Right lung (tissue), 10 donors: ENCODE measurements at places on chromosomes 1 and 21.

GRCh38 chr1:61457526-61458040, 267.4 kb downstream of the TM2D1 start:
- DNase-seq, result no peak

- DNase-seq, result no peak
Measured at GRCh38 chr1:180691322-180691913, 59.6 kb downstream of the XPR1 start.

- no peak for DNase-seq
Measured at GRCh38 chr1:203873094-203873493, 11.7 kb downstream of the SNRPE start.

DNA sequence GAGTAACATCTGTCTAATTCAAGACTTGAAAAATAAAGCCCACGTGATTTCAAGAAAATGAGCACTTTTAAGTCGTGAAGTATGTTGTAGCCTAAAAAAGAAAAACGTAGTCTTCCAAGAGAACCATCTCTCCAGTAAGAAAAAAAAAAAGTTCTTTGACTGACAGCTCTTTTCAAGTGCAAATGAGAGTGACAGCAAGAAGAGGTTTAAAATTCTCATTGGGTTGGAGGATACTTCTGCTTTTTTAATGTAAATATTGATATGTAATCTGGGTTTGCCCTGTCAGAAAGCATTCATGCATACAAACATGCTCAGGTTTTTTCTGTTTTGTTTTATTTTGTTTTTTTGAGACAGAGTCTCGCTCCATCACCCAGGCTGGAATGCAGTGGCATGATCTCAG, 32.3 kb upstream of the PRDM2 start:
- no peak for DNase-seq

DNA sequence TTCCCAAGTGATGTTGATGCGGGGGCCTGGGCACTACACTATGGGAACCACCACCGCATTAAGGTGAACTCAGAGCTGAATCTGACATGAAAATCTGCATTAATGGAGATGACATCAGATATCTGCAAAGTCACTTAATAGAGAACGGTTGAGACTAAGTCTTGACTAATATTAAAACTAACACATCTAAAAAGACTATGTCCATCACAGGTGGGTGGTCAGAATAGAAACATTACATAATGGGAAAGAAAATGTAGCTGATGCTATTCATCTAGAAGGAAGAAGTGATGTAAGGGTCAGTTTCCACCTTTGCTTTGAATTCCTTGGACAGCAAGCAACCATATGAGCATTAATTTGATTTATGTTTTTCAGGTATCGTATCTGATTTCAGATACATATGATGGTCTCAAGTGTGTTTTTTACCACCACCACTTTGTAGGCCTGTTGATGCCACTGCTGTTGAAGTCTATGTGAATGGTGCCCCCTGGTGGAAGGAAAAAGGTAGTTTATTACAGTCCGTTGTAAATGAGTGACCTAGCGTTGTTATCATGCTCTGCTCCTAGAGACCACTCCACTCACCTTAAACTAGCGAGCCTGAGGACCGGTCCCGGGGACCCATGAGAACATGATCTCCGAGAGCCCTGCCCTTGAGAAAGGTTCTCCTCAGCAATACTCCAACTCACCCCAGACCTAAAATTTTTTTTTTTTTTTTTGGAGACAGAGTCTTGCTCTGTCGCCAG, 73.5 kb downstream of the BACH1 start:
- peak; percentile 80 for DNase-seq

DNA sequence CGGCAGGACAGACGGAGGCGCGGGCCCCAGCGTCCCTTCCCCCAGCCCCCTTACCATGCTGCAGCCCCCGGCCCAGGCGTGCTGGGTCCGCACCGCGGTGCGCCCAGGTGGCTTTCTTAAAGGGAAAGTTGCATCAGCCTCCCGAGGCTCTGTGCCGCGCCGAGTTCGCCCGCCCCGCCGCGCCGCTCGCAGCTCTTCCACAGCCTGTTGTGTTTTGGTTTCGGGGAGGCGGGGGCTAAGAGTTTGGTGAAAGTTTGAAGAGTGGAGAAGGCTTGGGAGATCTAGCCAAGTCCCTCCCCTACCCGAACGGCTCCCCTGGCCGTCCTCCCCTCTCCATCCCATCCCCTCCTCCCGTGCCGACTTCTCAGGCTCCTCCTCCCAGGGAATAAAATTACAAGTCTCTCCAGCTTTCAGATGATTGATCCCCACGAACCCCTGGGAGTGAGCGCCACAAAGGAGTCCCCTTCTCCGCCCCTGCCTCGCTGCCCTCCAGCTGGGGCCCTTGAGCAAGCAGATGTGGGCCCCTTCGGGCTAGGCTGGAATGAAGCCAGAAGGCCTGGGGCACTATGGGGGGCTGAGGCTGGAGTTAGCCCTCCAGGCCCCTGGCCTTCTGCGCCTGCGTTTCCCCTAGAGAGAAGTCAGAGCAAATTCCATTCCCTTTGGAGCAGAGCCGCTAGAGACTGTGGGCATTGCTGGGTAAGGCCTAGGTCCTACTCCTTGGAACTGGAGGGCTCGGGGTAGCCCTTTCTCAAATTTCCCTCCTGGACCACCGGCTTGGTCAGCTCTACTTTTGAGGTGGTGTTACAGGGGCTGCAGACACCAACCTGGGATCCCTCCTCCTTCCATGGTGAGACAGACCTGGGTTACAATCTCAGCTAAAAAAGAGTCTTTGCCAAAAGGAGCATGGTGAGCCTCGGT, at the start of gene SLC6A9:
TSS of gene SLC6A9 (minus strand) at position 211 of the 918 bp plus-strand sequence. CDS start 7,185 bp downstream, outside the sequence.
- DNase-seq, result peak; percentile 85

- DNase-seq, result no peak
Measured at GRCh38 chr1:184555665-184556641, 169.1 kb downstream of the C1orf21 start.

DNA sequence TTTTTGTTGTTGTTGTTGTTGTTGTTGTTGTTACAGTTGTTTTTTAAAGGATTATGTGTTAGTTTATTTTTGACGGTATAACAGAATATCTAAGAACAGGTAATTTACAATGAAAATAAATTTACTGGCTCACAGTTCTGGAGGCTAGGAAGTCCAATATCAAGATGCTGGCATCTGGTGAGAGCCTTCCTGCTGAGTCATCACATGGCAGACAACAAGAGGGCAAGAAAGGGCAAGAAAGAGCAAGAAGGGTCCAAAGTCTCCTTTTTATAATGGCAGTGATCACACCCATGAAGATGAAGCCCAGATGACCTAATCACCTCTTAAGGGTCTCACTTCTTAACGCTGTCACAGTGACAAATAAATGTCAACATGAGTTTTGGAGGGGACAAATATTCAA, 142.1 kb downstream of the NEGR1 start:
- no peak for DNase-seq

GRCh38 chr1:93306920-93307319, 38.8 kb upstream of the DR1 start:
- DNase-seq, result no peak

DNA sequence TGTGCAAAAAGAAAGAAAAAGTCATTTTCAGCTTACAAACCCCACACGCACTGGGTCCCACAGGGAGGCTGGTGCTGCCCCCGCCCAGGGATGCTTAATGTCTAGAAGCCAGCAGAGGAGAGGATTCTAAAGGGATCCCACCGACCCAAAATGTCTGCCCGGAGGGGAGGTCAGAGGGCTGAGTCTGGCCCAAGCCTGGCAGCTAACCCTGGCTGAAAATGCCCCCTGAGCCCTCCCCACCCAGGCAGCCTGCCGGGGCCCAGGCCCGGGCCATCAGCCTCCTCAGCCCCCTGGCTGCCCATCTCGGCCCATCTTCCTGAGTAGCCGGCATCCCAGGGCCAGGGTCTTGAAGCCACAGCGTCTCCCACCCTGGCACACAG, 33.5 kb downstream of the ACOT7 start:
- DNase-seq, result no peak

DNA sequence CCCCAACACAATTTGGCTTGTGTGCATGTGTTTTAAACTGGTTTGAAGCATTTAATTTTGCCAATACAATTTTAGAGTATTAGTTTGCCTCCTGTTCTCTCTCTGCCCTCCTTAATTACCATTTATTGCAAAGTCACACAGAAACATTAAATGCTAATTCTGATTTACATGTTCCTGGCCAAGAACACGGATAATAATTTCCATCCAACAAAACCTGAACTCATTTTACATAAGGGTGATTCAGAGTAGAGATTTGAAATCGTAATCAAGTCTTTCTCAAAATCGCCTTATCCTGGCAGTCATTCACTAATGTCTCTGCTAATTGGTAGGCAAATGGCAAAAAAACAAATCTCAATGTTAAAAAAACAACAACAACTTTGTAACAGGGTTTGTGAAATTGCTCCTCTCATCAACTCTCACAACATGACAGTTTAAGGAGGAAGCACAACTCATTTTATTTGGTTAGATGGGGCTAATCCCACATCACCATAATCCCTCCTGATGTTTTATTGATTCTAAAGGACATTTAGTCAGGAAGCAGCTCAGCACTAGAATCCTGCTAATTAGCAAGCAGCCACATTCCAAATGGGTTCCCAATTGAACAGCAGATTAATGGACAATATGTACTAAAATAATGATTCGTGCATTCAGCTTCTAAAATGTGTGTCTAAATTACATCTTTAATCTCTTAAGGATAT, 55.9 kb downstream of the C1orf87 start:
- DNase-seq, result no peak

DNA sequence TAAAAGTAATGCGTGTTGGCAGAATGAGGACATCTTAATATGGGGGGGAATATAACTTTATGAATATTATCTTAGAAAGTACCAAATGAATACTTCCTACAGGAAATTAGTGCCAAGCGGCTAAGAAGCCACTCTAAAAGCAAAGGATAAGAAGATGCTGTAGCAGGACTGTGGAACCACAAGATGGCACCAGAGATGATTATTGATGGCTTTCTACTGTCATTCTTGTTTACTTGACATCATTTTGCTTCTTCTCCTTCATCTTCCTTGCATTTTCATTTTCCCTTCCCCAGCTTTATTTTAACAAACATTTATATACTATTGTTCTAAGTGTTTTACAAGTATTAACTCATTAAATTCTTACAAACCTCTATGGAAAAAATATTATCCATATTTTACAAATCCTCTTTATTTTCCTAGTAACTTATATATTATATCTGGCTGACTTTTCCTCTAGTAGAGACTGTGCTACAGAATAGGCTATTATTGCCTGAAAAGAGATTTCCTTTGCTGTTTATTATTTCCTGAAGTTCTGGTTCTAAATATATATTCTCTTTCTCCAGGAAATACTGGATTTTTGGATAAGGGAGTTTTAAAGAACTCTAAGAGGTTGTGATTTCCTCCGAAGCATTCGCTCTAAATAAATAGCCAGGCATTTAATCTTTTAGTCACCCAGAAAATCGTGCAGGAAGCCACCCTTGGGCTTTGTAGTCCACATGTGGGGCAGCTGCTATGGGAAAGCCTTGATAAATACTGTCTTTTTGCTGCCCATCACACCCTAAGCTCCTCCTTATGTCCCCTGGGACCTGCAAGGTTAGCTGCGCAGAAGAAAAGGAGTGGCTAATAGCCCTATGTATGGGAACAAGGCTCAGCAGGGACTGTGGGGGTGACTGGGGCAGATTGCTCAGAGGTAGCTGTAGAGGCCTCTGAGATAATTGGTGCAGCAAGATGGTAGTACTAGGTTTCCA, 69.8 kb downstream of the TPR start:
- no peak for DNase-seq

DNA sequence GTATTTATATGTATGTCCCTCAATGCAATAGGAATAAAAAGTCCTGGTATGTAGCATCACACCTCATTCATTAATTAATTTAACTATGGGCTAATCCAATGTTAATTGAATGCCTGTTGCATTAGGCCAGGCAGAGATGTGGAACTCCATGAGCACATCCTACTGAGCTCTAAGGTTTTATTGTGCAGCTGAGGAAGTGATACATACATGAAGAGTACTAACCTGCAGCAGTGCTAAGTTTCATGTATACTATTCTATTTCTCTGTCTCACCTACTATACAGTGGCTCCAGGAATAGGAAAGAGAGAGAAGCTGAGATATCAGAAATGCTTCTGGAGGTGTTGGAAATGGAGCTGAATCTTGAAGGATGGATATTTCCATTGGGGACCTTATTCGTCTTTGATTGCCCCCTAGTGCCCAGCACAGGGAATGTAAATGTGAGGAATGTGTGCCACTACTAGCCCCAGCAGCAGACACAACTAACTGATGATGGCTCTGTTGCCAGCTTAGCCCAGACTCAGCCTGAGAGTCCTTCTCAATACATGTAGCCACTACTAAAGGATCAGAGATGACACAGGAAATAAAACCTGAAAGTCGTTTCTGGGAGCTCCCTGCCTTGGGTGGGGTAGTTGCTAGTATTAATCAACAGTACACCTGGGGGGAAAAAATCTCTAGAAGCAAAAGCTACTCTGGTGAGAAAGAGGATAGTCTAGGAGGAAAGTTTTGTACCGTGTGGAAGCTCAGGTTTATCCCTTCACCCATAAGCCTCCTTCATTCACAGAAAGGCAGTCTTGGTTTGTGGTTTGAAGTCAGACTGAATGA, 173.3 kb upstream of the FOXD3 start:
- peak; percentile 3 for DNase-seq

GRCh38 chr21:46322351-46323226, 1.1 kb downstream of the C21orf58 start:
- DNase-seq, result no peak

DNA sequence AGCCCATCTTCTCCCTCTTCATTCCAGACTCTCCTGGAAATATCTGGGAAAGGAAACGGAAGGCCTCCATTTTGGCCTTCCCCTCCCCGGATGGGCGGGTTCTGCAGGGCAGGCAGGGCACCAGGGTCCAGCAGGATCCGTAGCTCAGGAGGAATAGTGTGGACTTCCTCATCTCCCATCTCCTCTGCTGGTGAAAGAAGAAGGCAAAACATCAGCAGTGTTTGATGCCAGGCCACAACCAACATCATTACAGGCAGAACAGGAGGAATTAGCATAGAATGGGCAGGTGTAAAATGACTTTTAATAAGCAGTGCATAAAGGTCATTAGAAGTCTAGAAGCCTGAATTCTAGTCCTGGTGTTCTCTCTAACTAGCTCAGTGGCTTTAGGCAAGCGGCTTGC, 165.9 kb downstream of the TGFBR3 start:
- no peak for DNase-seq

DNA sequence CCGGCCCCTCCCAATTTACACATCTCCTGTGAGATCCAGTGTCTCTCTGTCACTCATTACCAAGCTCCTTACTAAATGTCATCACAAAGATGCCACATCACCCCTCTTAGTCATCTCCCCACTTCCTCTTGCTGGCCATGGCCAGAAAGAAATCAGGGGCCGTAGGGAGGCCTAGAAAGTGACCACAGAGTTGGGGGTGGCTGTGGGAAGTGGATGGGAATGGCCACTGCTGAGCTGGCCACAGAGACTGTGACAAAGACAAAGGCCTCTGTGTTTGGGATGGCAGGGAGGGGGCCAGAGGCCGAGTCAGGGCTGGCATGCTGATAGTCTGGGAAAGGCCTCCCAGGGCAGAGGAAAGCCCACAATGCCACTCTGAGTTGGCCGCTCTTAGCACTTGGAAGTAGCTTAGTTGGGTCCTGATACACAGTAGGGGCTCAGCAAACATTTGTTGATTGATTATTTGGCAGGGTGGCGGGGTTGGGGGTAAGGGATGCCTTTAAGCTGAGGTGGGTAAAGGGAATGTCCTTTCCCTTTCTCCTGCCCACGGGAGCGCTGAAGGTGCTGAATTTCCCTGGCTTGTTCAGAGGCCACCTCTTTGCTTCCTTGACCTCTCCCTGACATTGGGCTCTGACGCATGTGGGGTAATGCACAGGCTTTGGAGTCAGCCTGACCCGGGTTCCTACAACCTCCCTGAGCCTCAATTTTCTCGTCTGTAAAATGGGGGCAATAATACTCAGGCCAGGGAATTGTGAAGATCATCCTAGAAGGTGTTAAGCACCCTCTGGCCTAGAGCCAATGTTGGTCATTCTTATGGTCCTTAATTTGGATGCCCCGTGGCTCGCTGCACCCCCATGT, 13.2 kb downstream of the NAV1 start:
- DNase-seq, result no peak

- no peak for DNase-seq
Measured at GRCh38 chr1:9376886-9377333, 84.2 kb downstream of the SPSB1 start.
